ENCODE measurements at places on chromosomes 16 and 17. TPM values are rescaled to one million over a fixed set of nuclear protein-coding genes. Genes with fewer than 3 reads are reported as not detected.

Gene APOBR
- 0.34 TPM for total RNA-seq

Gene RASD1
- 4.4 TPM for total RNA-seq

Gene BAIAP3
- 3.5 TPM for total RNA-seq

Gene ABCA3
- total RNA-seq, result 9.4 TPM

Gene TP53TG3C
- not detected for total RNA-seq

Gene IL34
- total RNA-seq, result 7.0 TPM

Gene SLC12A3
- total RNA-seq, result not detected

Gene NPIPB6
- 0.76 TPM for total RNA-seq

Gene SLC16A6
- 5.1 TPM for total RNA-seq

Gene MYH13
- 0.09 TPM for total RNA-seq

Gene MYO15A
- 0.76 TPM for total RNA-seq

Gene TTLL6
- not detected for total RNA-seq

Gene KRT24
- total RNA-seq, result not detected

Gene VTN
- total RNA-seq, result not detected

Gene ZNF232
- 8.7 TPM for total RNA-seq

Gene RAB37
- total RNA-seq, result 0.69 TPM

Gene MT1G
- 1.0 TPM for total RNA-seq

Gene SMARCD2
- total RNA-seq, result 26.9 TPM

Gene HS3ST6
- total RNA-seq, result not detected

Gene KRT28
- total RNA-seq, result not detected

Gene THUMPD1
- total RNA-seq, result 15.2 TPM

Gene KIF2B
- total RNA-seq, result not detected

Gene TEX19
- not detected for total RNA-seq

Gene SPN
- 0.54 TPM for total RNA-seq

Gene WWOX
- total RNA-seq, result 3.7 TPM

Gene SLX4
- total RNA-seq, result 2.5 TPM

Gene OR2C1
- total RNA-seq, result not detected

Gene KRTAP2-2
- total RNA-seq, result not detected

Gene ZPBP2
- total RNA-seq, result not detected

Gene PNMT
- 5.9 TPM for total RNA-seq

Gene BRICD5
- 5.3 TPM for total RNA-seq
